Dorsolateral prefrontal cortex (tissue), 122 donors: ENCODE measurements at places on chromosomes 2 and 18.

DNA sequence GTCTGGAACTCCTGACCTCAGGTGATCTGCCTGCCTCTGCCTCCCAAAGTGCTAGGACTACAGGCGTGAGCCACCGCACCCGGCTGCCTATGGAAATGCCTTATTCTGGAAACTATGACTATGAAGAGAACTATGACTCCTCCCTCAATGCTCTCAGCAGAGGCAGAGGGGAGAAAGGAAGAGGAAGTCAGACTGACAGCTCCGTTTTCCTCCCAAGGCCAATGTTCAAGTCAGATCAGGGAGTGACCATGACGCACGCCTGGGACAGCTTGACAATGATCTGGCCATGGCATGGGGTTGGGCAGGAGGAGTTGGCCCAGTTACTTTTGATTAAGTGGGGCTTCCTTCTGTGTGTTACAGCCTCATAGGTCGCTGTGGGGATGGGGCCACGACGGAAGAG lies 44.3 kb upstream of the MRPL33 start:
- DNase-seq, result no peak

DNA sequence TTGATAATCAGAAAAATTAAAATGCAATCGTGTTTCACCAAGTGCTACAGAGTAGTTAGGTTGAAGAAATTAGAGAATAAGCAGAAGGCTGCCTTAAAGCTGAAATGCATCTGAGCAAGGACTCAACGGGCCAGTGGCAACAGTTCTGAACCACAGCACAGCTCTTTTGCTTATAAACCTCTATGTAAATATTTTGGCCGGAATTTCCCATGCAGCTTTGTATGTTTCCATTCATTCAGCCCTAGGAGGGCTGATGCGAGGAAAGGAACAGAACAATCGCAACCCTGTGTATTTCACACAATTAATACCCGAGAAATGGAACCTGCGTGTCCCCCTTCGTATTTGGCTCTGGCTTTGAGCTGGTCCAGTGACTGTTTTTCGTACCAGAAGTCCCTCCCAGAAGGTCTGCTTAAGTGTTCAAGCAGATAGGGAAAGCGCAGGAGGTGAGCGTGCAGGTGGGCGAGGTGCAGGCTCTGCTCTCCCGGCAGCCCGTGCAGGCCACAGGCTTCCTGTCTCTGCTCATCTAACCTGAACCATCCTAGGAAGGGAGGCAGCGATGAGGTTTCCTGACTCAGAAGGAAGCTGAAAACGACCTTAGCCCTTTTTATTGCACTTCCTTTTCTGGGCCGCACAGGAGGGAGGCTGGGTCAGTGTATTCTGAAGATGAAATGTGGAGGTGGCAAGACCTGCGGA lies 67.3 kb downstream of the ASB1 start:
- no peak for DNase-seq

DNA sequence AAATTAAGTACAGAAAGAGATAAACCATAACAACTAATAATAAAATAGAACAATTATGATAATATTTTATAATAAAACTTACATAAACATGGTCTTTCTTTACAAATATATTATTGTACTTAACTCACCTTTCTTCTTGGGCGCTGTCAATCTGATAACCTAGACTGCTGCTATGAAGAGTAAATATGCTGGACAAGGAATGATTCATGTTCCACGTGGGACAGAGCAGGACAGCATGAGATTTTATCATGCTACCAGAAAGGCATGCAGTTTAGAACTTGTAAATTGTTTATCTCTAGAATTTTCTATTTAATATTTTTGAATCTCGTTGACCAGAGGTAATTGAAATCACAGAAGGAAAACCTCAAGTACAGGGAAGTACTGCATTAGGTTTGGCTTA lies 210.7 kb downstream of the ANKRD30B start:
- no peak for DNase-seq

DNA sequence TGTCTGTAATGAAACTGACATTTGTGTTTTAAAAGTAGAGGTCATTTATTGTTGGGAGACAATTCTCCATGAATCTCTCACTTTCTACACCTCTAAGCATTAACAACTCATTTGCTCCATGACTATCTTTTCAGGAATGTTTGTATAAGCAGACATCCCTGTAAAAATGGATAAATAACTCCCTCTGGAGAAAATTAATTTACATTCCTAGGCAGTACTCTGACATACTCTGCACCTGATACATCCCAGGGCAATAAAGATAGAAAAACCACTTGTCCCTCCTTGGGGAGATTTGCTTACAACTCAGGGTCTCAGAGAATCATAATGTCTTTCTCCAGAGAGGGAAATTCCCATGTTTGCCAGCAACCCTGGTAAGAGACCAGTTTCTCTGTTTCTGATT lies 1037.7 kb upstream of the SLC39A10 start:
- no peak for DNase-seq

DNA sequence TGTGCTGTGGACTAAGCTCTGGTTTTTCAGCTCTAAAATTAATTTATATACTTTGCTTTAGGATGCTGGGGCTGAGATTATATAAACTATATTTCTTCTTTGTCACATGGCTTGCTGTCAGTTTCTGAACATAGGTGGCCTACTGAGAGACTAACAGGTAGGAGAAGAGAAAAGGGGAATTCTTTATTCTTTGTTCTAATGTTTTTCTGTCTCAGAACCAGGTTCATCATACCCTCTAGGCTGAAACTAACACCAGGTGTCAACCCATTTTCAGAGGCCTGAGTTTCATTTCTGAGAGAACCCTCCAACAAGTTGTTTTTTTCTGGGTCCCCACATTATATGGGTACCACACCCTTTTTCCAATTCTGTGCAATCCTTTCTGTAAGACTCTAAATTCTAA lies 843.6 kb downstream of the TRIB2 start:
- no peak for DNase-seq

GRCh38 chr2:234550511-234551107 lies 53.7 kb upstream of the ARL4C start:
- DNase-seq, result peak; percentile 61

- DNase-seq, result no peak
These were observed 14.0 kb downstream of the ARMC9 start for GRCh38 chr2:231212329-231212845.

GRCh38 chr18:76416911-76417310 lies 78.1 kb downstream of the ZNF516 start:
- DNase-seq, result no peak

DNA sequence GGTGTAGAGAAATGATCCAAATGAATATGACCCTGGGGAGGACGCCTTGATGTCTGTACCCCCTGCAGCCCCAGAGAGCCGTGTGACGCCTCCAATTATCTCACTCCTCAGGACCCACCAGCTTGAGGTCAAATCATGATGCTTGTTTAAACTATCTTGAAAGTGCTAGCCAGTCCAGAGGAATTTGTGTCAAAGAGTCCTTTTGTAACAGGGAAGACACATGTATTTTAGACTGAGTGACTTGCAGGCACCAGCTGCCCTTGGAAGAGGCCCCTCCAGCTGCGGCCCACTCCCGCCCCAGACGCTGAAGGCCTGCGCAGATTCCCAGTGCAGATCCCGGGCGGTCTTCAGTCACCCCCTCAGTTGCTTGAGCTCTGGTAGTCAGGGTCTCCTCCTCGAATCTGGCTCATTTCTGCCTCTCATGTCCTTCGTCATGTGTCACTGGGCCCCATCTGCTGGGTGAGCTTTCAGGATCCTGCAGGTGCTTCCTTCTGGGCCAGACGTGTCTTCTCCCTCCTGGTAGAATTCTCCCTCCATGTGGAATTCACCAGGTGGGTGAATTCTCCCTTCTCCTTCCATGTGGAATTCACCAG lies 77.4 kb downstream of the RNF144A start:
- no peak for DNase-seq

DNA sequence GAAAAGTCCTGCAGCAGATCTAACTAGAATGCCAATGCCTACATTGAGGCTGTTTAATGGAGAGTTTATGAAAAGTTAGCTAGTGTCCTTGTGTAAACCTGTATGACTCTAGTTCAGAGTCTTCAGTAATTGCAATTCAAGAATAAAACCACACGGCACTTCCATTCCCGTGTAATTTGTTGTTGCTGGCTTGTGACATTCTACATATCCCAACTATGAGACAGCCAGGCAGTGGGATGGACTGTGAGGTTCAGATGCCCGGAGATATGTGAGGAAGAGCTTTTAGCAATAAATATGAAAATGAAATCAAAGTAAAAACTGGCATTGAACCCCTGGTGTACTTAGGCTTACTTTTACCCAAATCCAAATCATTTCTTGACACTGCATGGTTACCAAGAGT lies 263.4 kb downstream of the NEDD4L start:
- DNase-seq, result no peak

GRCh38 chr2:147450661-147451510 lies 393.9 kb upstream of the ACVR2A start:
- DNase-seq, result no peak

- no peak for DNase-seq
These were observed 629.3 kb downstream of the NRXN1 start for GRCh38 chr2:50402654-50402960.

GRCh38 chr18:47403317-47403716 lies 151.9 kb upstream of the SKOR2 start:
- DNase-seq, result no peak

DNA sequence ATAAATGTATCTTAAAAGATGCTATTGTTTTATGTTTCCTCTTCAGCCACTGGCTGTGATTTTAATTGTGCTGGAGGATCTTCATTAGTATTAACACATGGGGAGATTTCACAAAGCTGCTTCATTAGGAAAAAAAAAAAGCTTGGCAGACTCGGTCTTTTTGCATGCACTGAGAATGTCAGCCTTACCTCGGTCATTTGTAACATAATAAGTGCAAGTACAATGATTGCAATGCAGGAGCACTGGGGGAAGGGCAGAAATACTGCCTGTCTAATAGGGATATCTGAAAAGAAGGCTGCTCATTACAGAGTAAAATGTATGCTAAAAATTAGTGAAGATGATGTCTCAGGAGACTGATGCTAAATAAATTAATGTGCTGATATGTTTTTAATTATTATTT lies 1.3 kb upstream of the BAZ2B start:
- DNase-seq, result no peak

DNA sequence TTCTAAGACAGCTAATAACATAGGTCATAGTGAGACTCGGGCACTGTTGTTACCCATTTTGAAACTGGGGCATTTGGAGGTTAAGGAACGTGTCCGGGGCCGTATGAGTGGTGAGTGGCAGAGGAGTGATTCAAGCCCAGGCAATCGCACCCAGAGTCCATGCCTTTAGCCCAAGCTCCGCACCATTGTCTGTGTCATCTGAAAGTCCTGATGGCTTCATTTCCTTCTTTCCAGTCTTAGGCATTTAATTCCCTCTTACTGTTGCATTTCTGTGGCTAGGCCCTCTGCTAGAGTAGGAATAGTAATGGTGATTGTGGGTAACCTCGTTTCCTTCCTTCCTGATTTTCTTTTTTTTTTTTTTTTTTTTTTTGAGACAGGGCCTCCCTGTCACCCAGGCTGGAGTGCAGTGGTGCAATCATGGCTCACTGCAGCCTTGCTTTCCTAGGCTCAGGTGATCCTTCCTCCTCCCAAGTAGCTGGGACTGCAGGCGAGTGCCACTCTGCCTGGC lies 49.8 kb upstream of the ASB1 start:
- no peak for DNase-seq
